Lung (tissue), 17 donors: ENCODE measurements at places on chromosomes 12 and 14.
A peak's percentile ranks its signal among the peaks of the same experiment; 100 is the strongest.

GRCh38 chr12:68913682-68914081, 19.3 kb downstream of the CPM start:
- no peak for DNase-seq

DNA sequence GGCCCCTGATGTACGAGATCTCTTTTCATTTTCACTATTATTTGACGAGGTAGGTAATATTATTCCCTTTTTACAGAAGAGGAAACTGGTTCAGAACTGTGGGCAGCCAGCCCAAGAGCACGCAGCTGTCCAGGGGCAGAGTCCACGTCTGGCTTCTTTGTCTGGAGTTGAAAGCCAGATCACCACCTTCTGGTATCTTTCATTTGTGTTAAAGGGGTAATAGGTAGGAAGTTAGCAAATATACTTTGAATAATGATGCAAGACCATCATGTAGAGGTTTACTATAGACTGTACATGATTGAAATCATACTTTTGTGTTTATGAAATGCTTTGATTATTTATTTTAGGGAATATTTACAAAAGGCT, 144.1 kb upstream of the AMIGO2 start:
- peak; percentile 33 for DNase-seq

DNA sequence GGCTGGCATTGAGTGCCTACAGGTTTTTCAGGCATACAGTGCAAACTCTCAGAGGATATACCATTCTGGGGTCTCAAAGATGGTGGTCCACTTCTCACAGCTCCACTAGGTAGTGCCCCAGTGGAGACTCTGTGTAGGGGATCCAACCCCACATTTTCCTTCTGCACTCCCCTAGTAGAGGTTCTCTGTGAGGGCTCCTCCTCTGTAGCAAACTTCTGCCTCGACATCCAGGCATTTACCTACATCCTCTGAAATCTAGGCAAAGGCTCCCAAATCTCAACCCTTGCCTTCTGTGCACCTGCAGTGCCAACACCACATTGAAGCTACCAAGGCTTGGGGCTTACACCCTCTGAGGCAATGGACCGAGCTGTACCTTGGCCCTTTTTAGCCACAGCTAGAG, 179.2 kb downstream of the CCDC91 start:
- no peak for DNase-seq

DNA sequence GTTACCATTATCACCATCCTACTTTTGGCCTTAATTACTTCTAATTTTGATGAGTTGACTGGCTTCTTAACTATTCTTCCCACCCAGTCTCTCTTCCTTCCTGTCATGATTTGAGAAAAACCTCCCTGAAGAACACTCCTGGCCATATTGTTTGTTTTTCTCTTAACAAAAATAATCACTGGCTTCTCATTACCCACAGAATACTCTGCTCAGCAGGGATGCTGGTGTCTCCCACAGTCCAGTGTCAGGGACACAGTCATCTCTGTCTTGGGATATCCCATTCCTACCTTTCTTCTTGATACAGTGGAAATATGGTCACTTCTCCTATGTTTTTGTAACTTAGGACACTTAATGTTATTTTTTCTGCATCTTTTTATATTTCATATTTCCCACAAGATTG, 103.7 kb downstream of the SRGAP1 start:
- no peak for DNase-seq

DNA sequence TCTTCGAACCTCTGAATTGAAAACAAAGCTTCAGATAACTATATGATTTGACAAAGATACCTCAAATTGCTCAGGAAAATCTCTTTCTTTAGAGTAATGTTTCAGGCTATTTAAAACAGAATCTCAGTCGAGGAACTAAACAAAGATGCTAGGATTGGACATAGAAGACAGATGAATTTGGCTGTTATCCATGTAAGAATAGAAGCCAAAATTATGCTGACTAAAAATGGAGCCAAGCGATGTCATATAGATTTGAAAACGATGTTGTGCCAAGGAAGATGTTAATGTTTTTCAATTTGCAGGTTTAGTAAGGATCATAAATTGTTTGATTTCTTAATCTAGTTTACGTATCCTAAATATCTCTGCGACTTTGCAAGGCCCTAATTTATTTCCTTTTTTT, 295.9 kb downstream of the FOXG1 start:
- DNase-seq: no peak

- DNase-seq: no peak
These were observed 22.7 kb upstream of the PPM1A start for GRCh38 chr14:60226298-60226697.

- DNase-seq: no peak
These were observed 23.2 kb upstream of the MTHFD1 start for GRCh38 chr14:64364907-64365306.

- DNase-seq: no peak
These were observed 37.8 kb downstream of the SPRING1 start for GRCh38 chr12:116700066-116700465.

GRCh38 chr14:42163136-42163535, 556.5 kb downstream of the LRFN5 start:
- DNase-seq: no peak

GRCh38 chr12:47832263-47832933, 12.7 kb upstream of the HDAC7 start:
- DNase-seq: no peak

DNA sequence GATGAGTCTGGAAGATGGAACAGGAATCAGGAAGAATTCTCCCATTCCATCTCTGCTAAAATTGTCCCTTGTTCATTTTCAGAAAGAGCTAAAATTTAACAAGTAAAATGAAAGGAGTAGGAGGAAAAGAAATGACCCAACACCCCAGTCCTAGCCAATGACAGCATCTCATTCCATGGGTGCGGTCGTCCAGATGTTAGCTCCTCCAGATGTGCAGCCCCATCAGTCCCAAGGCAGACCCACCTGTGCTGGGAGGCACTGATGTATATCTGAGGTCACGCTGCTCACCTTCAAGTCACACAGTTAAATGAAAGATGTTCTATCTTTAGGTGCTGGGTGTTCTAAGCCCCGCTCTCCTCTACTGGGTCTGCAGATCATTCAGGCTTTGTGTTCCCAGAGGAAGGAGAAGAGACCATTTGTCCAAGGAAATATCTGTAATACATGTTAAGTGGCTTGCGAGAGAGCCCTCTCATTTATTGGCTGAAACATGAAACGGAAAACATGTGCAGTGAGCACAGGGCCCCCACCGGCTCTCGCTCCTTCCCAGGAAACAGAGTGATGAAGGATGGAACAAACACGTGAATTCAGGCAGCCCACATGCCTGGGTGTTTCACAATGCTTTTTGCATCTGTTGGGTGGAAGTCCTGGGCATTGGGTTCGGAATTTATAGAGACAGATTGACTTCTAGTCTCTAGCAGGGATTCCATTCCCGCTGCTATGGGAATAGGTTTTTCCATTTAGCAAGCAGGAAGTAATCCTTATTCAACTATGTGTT, 294.6 kb downstream of the NUAK1 start:
- DNase-seq: peak; percentile 35

DNA sequence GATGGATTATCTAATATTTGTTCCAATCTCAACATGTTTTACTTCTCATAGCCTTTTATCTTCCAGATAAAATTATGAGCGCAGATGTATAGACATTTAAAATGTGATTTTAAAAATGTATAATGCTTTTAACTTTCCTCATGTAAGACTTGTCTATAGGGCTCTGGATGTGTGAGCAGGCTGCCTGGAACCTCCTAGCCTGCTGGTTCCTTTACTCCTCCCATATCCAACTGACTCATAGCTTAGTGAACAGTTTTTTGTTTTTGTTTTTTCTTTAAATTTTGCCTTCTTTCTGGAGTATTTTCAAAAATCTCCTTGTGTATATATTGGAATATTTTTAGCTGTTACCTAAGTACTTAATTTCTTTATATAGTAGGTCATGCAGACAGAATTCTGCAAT, 115.4 kb downstream of the PDE3A start:
- DNase-seq: peak; percentile 31

- no peak for DNase-seq
These were observed 7.1 kb upstream of the KRT5 start for GRCh38 chr12:52527121-52527800.

GRCh38 chr14:105171004-105171673, 2.6 kb upstream of the JAG2 start:
- peak; percentile 26 for DNase-seq

DNA sequence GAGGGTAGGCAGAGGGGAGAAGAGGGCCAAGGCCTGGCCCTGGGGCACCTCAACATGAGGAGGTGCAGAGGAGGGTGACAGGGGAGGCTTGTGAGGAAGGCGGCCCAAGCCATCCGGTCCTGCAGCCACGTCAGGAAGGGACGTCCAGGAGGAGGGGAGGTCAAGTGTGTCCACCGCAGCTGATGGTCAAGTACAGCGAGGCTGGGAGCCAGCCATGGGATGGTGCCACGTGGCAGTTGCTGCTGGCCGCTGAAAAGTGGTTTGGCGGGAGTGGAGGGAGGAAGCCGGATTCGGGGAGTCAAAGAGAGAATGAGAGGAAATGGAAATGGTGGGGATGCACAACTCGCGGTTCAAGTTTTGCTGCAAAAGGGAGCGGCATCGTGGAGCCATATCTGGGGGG, 41.2 kb downstream of the PRIMA1 start:
- DNase-seq: no peak

- no peak for DNase-seq
These were observed 77.6 kb downstream of the SCAF11 start for GRCh38 chr12:45912774-45913173.

DNA sequence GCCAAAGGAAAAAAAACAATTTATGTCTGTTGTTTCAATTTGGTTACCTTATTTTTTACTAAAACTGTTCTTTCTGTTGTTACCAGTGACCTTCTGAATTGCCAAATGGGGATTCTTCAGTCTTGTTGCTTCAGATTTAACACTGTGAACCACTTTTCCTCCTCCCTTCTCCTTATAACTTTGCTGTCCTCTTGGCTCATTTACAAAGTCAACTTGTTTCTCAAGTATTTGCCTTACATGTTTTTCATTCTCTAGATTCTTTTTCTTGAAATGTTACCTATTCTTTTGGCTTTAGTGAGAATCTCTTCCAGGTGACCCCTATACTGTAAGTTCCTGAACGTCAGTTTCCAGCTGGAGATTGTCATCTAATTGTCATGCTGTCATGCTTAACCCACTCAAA, 19.4 kb downstream of the FUT8 start:
- no peak for DNase-seq

GRCh38 chr14:58797010-58797429, 159.3 kb downstream of the DACT1 start:
- DNase-seq: no peak

DNA sequence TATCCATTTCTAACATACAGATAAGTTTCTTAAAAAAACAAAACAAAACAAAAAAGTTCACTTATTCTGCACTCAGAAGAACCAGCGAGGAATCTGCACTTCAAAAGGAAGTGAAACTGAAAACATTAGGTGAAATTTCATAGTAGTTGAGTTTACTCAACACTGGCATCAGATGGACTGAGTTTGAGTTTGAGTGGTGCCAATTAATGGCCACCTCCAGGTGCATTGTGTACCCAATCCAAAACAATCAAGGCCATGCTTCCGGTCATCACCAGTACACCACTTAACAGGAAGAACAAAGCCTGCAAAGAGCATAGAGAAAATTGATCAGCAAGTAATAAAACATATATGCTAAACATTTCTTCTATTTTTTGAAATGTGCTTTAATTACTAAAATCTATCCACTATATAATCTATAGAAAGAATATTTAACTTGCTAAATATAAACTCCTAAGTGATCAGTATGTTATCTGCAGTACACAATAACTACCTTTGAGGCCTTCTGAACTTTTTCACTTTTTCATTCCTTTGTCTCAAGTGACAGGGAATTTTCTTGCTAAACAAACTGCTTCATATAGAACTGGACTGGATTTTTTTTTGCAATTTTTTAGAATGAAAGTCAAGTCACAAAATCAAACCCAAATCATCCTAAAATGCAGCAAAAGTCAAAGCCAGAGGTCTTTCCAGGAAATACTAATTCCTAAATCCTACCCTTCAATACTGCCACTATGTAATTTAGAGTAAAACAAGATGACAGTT, 11.5 kb downstream of the SLC38A2 start:
- DNase-seq: no peak

DNA sequence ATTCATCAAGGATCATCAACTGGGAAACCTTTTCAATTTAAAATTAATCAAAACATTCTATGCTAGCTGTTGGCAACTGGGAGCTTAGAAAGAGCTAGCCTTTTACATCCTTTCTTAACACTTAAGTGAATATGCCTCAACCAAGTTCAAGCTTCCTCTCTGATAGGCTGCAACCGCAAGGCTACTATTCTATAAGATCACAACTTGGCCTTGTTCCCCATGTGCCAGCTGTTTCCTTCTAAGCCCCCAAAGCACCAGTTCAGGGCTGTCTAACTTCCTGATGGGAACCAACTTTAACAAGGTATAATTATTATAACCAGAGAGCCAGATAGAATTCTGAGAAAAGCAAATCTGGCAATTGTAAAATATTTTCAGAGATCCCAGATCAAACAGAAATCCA, 37.0 kb downstream of the KCNC2 start:
- DNase-seq: no peak

DNA sequence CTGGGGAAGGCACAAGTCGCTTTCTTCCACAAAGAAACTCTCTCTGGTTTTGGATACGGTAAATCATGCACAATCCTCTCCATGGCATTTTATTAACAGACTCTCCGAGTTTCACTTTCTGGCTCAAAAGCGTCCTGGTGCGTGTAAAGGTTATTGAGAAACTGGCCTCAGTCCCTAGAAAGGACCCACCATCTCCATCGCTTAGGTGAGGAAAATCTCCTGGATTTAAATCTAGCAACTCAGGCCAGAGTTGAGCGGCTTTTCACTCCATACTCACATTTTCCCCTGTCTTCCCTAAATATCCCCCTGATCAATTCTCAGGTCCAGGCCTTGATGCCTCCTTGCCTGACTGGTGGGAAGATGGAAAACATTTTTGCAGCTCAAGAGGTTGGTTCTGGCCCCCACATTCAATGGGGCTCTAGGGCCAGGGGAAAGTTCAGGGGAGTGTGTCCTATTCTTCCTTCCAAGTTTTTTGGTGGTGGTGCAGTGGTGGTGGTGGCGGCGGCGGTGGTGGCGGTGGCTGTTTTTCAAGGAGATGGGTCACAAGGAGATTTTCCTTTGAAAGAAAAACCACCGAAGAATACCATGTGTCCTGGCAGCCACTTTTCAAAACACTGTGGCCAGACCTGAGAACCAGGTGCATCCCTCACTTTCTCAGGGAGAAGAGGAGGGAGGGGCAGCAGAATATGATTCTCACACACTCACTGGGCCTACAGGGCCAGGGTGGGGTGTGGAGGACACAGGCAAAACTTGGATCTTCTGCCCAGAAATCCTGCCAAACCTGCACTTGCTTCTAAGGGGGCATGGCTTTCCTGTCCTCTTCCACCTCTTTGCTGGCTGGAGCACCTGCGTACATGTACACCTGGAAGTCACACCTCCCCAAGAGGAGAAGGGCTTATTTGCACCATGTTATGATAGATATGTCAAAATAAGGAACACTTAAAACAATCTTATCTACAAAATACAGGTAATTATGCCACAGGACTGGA, 46.7 kb upstream of the PNMA1 start:
- no peak for DNase-seq

- no peak for DNase-seq
These were observed 1.2 kb downstream of the SPTSSA start for GRCh38 chr14:34460841-34461240.

DNA sequence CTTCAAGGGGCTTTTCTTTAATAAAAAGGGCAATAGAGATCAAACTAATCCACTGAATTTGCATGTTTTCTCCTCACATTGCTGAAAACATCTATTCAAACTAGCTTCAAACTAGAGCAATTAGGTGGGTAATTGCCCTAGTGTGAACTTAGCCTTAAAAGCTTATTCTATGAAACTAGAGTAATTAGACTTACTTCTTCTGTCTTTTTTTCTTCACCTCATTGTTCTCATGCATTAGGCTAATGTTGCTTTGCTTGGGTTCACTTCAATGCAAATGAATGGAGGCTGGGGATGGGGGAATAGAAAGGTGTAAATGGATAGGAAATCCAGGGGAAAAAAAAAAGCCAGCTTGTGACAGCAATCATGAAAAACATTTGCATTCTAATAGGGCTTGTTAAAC, 414.8 kb upstream of the LMO3 start:
- DNase-seq: no peak
